AG10803 (cell line): ENCODE measurements at places on chromosomes 3 and 15.

DNA sequence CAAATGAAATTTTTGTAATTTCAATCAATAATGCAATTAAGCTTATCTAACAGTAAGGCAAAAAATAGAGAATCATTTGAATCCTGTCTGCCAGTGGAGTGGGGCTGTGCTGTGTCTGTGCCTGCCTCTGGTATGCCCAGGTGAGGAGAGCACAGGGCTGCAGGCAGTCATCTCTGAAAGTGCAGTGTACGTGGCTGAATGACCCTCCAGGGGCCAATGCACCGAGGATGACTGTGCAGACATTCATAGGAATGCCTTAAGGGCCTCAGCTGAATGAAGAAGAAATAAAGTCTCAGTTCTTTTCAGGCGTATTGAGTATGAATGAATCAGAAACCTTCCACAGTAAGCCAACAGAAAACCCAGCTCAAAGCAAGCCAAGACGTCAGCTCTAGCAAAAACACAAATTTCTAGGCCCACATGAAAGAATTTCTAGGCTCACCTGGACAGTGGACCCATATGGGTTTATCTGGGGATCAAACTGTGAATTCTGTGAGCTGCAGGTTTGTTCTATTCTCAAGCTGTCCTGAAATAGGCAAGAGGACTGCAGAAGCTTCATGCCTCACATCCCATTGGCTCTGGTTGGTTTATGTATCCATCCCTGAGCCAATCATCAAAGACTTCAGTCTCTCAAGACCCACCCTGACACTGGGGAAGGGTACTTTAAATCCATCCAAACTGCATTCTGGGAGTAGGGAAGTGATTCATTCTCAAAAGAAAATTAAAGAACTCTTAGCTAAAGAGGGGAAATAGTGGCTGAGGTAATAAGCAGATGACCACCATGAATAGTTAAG lies 123.4 kb downstream of the SSR3 start:
- DNase-seq: no peak

GRCh38 chr3:81863756-81864155 lies 102.3 kb upstream of the GBE1 start:
- DNase-seq: no peak

GRCh38 chr15:39172380-39173281 lies 408.2 kb upstream of the THBS1 start:
- DNase-seq: peak; percentile 76

DNA sequence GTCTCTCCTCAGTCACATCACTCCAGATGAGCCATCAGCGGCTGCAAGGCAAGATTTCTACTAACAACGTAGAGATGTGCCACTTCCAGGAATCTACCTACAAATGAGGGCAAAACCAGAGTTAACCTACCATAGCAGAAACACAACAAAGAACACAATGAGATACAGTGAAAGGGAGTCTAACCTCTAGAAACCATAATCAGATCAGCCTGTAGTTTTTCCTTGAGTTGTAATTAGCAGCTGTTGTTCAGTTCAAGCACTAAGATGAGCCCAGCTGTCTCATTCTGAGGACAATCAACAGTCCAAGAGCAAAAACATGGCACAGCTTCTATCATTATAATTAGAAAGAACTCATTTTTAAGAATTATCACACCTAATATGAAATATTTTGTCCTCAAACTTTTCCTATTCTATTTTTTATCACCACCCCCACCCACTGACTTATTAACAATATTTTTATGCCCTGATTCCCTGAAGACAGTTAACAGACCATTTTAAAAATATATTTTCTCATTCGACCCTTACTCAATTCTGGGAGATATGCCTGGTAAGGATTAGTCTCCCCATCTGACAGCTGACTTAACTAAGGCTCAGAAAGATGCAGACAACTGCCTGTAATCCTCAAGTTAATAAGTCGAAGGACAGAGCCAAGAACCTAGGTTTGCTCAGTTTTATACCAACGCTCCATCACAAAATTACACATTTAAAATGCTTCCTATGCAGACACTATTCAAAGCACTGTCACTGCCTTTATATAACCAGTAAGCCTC lies 50.1 kb downstream of the MAGI1 start:
- DNase-seq: no peak

- no peak for DNase-seq
Observed at GRCh38 chr15:33453761-33454160, 143.0 kb downstream of the RYR3 start.

- no peak for DNase-seq
Observed at GRCh38 chr15:74171965-74172541, 1.5 kb upstream of the ISLR start.

- no peak for DNase-seq
Observed at GRCh38 chr3:110077093-110077492, 739.7 kb upstream of the DPPA4 start.

DNA sequence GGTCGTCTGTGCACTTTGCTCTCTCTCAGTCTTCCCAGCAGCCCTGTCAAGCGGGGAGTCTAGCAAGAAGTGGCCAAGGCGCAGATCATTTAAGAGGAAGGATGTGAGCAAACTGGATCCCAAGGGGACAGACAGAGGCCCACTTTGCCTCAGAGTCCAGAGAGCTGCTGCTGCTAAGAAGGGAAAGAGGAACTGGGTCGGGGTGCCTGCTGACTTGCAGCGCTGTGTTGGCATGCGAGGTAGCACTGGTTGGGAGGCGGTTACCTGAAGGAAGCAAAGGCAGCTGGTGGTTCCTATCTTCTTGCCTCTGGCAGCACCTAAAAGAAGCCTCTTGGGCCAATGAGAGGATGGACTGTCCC lies 28.1 kb downstream of the SMAD3 start:
- DNase-seq: no peak

GRCh38 chr3:108223928-108224327 lies 1.7 kb upstream of the IFT57 start:
- DNase-seq: peak; percentile 29
